ENCODE measurements at places on chromosomes 6 and 20.

GRCh38 chr20:25579081-25579770 lies 6.1 kb downstream of the NINL start:
- no peak for DNase-seq

GRCh38 chr6:168118935-168119334 lies 39.9 kb upstream of the FRMD1 start:
- peak; percentile 5 for DNase-seq

GRCh38 chr6:31689249-31690110 lies 8.6 kb upstream of the LY6G5C start:
- DNase-seq = no peak

GRCh38 chr6:81978230-81978629 lies 225.7 kb upstream of the TENT5A start:
- DNase-seq = no peak

DNA sequence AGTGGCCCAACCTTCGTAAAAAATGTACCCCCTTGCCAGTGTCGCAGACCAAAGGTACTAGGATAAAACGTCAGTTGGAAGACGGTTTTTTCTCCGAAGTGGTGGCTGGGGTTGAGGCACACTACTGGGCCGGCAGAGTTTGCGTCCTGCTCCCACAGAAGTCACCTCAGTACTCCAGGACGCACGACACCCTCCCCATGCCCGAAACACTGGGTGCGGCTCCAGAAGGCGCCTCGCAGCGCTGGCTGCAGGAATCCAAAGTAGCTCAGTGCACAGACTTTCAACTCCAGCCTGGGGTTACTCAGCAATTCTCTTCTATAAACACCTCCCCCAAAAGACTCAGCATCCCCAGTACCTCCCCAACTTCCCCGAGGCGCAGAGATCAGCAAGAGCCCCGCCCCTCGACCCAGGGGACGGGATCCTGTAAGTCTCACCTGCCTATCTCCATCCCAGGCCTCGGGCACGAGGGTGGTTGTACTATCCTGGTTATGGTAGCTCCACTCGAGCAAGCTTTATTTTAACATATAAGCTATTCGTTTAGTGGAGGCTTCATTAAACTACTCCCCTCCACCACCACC lies 88.2 kb downstream of the ZFP64 start:
- peak; percentile 43 for DNase-seq
